NCI-H2107 (cell line): ENCODE measurements at places on chromosomes 4 and X.

GRCh38 chr4:5632571-5632970 is 75.8 kb downstream of the EVC2 start:
- no peak for DNase-seq

DNA sequence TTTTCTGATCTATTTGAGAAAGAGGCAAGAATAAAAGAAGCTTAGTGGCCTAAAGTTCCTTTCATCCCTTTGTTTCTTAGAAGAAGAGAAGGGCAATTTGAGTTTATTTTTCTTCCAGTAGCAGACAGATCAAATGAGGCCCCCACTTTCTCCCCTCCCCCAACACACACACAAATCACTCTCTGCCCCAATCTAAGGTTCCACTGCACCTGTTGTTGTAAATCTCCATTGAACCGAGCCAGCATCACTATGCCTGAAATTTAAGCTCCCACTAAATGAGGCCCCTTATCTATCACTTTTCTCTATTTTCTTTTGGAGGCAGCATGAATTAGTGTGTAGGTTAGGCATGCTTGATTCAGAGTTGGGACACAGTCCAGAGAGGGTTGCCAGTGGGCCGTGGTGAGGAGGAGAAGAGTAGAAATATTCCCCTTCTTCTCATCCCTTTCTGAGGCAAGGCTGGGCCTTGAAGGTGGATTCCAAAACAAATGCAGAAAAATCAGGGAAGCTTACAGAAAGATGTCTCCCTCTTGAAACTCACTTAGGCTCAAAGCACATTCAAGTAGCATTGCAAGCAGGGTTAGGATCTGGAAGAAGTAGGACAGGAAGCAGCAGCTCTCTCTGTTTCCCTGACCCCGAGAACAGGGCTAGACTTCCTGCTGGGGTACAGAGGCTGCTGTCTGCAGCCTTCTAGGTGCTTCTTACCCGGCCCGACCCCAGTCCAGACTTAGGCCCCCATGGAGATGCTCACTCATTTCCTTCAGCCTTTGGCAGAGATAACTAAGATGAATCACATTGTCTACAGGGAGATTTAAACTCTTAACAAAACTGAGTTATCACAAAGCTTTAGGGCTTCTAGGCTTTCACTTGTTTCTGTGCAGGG is 70.7 kb downstream of the RASL11B start:
- no peak for DNase-seq

- no peak for DNase-seq
Measured at GRCh38 chrX:13128104-13128503, 83.7 kb upstream of the FAM9C start.

DNA sequence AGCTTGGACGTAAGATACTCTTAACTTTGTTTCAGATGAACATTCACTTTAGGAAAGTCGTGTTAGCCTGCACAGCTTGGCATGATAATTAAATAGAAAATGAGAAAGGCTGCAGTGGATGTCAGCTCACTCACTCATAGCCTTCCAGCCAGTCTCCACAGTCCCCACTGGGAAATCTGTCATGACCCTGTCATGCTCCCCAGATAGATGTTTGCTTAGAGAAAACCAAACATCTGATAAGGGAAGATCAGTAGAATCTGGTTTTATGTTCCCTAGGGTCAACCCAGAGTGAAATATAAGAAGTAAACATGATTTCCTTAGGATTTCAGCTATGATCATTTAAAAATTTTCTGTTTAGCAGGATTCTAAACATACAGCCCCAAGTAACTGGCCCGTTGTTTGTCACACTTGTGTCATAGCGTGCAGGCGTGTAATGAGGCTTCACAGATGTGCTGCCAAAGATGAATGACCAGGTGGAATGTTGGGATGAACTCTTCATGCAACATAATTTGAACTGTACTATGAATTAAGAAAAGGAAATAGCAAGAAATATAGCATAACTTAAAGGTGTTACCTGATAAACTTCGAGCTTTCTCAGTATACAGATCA is 180.1 kb downstream of the BANK1 start:
- DNase-seq = no peak

- DNase-seq = no peak
Measured at GRCh38 chr4:129358571-129358970, 262.6 kb downstream of the C4orf33 start.

- no peak for DNase-seq
Measured at GRCh38 chr4:78565971-78566372, 14.4 kb downstream of the ANXA3 start.

GRCh38 chr4:62135565-62136156 is 935.5 kb downstream of the ADGRL3 start:
- no peak for DNase-seq

DNA sequence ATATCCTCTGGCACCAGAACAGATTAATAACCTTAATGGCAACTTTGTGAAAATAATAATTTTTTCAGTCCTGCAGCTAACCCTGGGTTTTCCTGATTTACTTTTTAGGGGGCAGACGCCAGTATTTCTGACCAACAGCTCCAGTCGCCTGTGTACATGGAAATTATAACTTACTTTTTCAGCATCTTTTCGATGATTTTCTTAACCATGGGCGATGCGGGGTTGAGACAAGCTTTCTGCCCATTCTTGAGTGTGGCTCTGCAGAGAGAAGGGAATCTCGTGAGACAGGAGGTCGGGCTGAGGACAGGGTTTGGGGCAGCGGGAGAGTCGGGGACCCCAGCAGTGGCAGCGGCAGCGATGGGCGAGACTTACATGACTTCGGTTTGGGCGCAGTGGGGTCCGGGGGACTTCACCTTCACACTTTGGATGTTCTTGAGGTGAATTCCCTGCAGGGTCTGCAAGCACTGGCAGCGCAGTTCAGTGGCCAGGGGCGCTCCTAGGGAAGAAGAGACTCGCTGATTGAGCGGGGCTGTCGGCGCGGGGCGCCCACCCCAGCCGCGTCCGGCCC is 484 bp downstream of the CXCL2 start:
- no peak for DNase-seq

- no peak for DNase-seq
Measured at GRCh38 chr4:1045193-1045594, 33.8 kb downstream of the FGFRL1 start.

- no peak for DNase-seq
Measured at GRCh38 chrX:3384327-3384726, 37.9 kb upstream of the MXRA5 start.

DNA sequence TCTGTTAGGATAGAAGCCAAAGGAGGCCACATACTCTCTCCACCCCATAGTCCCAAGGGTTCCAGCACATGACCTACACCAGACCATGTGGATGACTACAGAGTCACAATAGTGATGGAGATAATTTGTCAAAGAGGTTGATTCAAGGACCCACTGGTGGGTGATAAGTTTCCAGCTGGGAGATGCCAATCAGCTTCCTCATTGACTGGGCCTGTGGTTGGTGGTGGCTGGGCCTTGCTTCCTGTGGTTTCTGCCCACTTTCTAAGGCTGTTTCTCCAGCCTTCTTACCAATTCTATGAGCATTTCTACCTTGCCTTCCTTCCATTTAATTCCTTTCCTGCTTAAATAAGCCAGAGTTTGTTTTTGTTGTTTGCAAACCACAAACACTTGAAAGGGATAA is 95.5 kb upstream of the CPEB2 start:
- DNase-seq = no peak

GRCh38 chr4:186752325-186752724 is 28.7 kb upstream of the FAT1 start:
- no peak for DNase-seq

DNA sequence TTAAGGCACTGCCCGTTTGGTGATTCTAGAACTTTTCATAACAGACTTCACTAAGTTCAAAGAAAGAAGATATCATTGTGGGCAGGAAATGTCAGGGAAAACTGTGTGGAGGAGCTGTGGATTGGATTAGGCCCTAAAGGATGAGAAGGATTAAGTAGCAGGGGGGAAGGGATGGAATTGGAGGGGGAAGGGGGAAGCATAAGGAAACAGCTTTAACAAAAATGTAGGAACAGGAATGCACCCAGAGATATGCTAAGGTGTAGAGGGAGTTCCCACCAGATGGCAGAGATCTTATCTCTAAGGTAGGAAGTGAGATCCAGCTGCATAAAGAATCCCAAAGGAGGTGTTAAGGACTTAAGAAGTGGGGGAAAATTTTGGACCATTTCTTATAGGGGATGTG is 114.5 kb downstream of the LARP7 start:
- DNase-seq = no peak

GRCh38 chr4:182174979-182175378 is 68.2 kb upstream of the TENM3 start:
- no peak for DNase-seq

DNA sequence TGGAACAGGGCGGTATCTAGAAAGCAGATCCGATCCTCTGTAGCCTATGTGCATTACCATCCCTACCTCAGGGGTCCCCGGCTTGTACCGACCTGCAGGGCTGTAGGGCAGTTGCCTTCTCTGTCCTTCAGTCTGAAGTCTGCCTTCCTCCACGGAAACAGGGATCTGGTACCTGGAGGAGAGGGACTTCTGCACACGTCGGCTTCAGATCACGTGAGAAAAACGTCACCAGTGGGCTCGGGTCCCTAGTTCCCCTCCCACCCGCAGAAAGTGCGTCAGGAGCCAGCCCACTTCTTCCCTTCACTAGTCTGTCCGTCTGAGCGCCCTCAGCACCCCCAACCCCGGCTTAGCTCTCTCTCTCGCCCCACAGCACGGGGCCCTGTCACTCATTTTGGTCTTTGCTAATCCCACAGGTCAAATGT is at the start of gene TCEAL5:
Gene TCEAL5, minus strand, starts transcription at position 170 of the 422 bp plus-strand sequence. CDS start 2,187 bp downstream, outside the sequence.
- no peak for DNase-seq

DNA sequence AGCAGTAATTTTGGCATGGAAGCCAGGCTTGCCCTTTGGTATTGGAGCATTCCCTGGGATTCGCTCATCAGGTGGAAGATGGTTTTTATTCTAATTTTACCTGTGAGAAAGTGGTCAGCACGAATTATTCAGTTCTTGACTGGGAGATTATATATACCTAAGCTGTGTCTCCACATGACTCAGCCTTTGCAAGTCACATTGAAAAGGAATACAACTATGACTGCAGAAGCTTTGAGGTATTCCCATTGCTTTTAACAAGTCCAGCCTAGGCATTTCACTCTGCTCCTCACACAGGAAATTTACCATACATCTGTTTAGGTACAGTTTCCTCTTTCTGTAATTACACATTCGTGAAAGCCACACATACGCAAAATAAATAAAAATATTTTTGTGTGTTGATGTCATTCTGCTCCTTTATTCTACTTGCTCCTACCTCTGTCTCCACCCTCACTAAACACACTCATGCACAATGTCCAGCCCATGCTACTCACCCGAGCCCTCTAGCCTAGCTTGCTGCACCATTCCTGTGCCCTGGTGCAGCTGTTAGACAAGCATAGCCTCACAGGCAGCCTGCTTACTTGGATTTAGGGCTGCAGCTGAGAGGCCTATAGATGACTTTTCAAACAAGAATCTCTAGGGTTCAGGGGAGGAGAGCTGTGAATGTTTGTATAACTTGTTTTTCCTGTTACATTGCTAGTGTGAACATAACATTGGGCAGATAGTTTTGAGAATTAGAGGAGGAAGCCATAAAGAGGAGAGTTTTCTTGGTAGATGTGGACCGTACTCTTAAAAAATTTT is 504.4 kb upstream of the FAT1 start:
- DNase-seq = no peak

DNA sequence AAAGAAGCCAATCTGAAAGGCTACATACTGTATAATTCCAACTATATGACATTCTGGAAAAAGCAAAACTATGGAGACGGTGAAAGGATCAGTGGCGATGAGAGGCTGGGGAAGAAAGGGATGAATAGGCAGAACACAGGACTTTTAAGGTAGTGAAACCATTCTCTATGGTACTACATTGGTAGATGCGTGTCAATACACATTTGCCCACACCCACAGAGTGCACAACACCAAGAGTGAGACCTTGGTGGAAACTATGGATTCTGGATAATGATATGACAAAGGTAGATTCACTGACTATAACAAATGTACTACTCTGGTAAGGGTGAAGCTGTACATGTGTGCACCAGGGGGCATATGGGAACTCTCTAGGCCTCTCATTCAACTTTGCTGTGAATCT is 134.5 kb downstream of the FBXW7 start:
- DNase-seq = no peak

GRCh38 chrX:16033331-16033730 is 90.0 kb upstream of the GRPR start:
- no peak for DNase-seq

DNA sequence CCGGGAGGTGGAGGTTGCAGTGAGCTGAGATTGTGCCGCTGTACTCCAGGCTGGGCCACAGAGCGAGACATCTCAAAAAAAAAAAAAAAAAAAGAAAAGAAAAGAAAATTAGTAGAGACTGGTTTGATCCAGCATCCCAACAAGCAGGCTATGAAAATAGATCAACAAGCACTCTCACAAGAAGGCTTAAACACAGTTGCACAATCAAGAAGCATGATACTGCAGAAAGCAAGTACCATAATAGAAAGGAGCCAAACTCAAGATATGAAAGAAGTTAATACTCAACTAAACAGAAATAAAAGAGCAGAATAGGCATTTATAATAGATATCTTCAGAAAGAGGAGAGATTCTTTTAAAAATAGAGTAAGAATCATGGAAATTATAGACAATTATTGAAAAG is 10.6 kb downstream of the TLR6 start:
- no peak for DNase-seq

DNA sequence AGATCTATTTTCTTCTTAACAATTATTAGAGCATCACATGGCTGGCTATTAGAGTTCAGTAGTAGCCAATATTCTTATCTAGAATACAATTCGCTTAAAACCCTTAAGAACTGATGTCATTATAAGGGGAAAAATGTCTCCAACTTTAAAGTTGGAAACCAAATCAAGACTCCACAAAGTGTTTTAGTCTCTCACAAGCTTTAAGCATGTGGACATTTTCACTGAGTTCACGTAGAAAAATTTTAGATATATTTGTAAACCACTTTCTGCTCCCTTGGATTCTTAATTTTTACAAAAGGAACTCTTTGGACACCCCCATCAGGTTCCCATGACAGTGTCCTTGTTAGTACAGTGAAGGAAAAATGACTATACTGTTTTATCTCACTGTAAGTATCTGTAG is 123.9 kb upstream of the NAP1L5 start:
- no peak for DNase-seq

DNA sequence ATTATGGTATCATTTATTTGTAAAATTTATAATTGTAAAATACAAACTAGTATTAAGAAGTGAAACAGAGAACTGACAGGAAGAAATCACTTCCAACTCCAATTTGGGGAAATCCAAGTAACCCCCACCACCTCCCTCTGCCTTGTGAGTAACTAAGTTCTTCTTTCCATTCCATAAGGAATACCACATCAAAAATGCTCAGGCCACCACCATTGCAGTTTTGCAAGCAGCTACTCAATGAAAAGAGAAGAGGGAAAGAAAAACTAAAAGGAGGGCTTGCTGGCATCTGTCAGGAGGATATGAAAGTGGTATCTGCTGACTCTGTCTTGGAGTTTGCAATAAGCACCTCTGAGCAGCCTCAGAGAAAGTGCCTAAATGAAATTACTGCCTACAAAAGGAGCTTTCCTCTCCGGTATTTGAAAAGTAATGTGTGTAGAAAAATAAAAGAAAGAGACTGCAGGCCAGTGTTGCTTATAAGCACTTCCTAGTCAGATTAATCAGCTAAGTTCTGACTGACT is 228.7 kb downstream of the OPHN1 start:
- DNase-seq = no peak
